ENCODE measurements at places on chromosomes 6 and 20.
A peak's percentile ranks its signal among the peaks of the same experiment; 100 is the strongest.

DNA sequence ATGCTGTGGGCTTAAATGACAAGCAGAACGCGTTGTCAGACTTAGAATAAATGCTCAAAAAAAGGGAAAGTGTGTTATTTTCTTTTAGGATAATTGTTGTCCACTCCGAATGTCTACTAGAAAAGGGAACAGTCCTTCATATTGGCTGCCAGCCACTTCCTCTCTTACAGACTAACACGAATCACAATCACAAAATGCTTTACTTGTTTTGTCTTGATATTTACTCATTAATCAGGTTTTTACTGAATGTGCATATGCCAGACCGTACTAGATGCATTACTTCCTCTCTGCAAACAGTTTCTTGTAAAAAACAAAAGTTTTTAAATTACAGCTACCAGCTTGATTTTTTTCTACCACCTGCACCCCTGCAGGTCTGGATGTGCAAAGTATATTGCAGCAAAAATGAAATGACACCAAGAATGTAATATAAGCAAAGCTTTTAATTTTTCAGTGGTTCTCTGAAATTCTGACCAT, 821 bp downstream of the DHX35 start:
- no peak for DNase-seq

- no peak for DNase-seq
Observed at GRCh38 chr6:167212713-167213005, 54.9 kb upstream of the GPR31 start.

DNA sequence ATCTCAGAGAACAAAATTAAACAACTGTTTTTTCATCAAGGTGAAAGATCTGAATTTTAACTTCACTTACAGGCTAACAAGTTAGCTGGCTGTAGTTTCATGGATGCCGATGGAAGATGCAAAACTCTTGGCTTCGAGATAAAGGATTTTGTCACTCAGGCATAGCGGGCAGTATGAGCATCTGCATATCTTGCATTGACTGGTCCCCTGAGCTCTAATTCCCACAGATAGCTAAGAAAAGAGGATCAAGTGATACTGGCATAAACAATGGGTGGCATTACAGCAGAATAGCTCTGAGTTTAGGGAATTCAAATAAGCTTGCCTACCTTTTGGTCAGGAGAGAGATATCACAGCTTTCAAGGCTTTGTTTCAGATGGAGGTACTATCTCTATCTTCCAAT, 1.8 kb upstream of the CLVS2 start:
- DNase-seq, result no peak

- DNase-seq, result peak; percentile 24
Observed at GRCh38 chr6:79713701-79714322, 82.7 kb downstream of the SH3BGRL2 start.

GRCh38 chr20:13105864-13106457, 97.2 kb downstream of the SPTLC3 start:
- peak; percentile 27 for DNase-seq

GRCh38 chr6:53725791-53726575, 60.4 kb upstream of the KLHL31 start:
- peak; percentile 53 for DNase-seq

DNA sequence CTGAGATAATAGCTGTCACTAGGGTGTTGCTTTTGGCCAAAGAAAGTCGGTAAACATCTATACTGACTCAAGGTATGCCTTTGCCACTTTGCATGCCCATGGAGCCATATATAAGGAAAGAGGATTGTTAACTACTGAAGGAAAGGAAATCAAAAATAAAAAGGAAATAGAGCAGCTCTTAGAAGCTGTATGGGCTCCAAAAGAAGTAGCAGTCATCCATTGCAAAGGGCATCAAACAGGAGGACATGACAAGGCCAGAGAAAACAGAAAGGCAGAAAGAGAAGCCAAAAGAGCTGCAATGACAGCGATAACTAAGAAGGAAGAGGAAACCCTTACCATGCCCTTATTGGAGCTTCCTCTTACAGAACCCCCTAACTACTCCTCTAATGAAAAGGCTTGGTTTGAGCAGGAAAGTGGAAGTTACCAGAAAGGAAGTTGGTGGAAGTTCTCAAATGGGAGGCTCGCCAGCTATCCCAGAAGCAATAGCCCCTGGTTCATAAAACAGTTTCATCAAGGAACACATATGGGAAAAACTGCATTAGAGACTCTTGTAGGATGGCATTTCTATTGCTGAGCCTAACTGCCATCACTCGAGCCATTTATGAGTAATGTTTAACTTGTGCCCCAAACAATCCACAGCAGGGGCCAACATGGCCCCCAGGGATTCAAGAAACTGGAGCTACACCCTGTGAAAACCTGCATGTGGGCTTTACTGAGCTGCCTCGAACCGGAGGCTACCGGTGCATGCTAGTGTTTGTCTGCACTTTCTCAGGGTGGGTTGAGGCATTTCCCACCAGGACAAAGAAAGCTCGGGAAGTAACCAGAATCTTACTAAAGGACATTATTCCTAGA, 7.0 kb downstream of the IL22RA2 start:
- DNase-seq, result no peak

DNA sequence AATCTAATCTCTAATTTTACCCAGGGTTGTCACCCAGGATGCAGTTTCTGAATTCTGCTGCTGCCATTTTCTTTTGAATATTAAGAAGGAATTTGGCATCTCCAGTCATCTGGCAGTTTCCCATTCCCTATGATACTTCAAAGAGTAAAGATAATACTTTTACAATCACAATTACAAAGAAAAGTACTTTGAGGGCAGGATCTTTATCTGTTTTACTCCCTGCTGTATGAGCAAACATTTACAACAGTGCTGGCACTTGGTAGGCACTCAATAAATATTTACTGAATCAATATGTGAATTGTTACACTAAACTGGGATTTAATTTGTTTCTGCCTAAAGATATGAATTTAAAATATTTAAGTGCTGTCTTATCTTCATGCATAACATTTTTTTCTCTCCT, 224.9 kb downstream of the EPHA7 start:
- DNase-seq, result no peak

GRCh38 chr6:146389740-146390139, 153.9 kb upstream of the RAB32 start:
- no peak for DNase-seq

- DNase-seq, result no peak
Observed at GRCh38 chr6:3447005-3447404, 9.8 kb downstream of the SLC22A23 start.

DNA sequence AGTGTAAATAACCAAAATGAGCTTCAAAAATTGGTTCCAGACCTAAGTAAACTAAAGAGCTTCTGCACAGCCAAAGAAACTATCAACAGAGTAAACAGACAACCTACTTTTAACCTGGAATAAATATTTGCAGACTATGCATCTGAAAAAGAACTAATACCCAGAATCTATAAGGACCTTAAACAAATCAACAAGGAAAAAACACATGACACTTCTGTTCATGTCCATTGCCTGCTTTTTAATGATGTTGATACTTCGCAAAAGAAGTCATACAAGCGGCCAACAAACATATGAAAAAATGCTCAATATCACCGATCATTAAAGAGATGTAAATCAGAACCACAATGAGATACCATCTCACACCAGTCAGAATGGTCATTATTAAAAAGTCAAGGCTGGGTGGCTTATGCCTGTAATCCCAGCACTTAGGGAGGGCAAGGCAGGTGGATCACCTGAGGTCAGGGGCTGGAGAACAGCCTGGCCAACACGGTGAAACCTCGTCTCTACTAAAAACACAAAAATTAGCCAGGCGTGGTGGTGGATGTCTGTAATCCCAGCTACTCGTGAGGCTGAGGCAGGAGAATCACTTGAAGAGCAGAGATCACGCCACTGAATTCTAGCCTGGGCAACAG, 42.5 kb upstream of the DST start:
- no peak for DNase-seq

DNA sequence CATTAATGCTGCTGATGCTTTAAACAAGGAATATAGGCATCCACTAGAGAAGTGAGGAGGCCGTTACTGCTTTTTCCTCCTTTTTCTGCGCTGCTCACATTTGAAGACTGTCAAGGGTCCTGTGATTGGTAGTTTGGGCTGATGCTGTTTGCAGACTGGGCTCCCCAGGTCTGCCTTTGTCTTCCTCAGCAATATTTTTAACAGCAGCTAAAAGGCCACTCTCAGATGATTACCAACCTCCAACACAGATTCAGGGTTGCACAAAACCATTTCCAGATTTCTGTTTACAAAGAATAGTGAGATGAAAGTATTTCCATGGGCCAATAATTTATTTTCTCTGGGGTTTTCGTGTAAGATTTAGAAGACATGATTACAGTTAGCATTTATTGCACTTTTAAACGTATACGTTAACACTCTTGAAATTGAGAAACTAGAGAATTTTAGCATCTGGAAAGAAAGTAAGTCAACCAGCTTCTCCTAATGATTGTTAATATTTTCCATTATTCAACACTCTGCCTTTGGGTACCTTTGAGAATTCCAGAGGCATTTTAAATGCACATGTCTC, 475.3 kb upstream of the SOX4 start:
- no peak for DNase-seq

GRCh38 chr6:75210885-75211739, 5.3 kb upstream of the COL12A1 start:
- peak; percentile 62 for DNase-seq

GRCh38 chr20:59144179-59144830, 19.3 kb upstream of the ZNF831 start:
- no peak for DNase-seq

GRCh38 chr20:57675773-57676172, 34.0 kb downstream of the PMEPA1 start:
- DNase-seq, result no peak

DNA sequence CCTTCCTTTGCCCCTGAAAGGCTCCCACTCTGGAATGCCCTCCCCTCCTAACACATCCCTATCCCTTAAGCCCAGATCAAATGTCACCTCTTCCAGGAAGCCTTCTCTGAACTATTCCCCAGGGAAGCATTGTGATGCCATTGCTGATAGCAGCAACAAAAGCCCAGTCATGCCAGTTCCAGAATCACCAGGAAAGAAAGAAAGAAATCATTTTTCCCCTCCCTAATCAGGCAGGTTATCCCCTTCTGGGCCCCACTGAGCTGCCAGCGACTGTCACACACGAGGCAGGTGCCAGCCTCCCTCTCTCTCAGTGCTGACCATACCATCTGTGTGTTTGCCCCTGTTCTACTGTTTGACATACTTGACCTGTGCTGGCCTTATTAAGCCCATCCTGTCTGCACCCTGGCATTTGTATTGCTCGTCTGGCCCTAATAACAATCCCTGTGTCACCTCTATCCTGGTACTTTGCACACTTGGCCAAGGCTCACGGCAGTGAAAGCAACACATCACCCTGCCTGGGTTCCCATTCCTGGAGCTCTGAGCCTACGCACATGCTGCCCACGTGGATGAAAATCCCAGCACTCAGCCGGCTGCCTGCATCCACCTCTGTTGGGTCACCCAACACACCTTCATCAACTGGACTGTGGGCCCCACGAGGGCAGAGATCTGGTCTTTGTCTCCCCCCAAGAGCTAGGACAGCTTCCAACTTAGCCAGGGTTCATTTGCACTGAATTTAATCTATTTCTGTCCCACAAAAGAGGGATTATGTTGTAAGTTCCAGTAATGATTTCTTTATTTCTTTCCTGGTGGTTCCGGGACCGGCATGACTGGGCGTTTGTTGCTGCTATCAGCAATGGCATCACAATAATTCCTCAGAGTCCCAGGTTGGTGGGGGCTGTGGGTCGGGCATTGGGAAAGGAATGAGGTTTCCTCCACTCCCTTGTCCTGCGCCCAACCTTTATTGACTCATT, 5.3 kb upstream of the BPIFB1 start:
- no peak for DNase-seq

- DNase-seq, result no peak
Observed at GRCh38 chr6:73152966-73153757, 72.1 kb downstream of the KHDC1L start.

DNA sequence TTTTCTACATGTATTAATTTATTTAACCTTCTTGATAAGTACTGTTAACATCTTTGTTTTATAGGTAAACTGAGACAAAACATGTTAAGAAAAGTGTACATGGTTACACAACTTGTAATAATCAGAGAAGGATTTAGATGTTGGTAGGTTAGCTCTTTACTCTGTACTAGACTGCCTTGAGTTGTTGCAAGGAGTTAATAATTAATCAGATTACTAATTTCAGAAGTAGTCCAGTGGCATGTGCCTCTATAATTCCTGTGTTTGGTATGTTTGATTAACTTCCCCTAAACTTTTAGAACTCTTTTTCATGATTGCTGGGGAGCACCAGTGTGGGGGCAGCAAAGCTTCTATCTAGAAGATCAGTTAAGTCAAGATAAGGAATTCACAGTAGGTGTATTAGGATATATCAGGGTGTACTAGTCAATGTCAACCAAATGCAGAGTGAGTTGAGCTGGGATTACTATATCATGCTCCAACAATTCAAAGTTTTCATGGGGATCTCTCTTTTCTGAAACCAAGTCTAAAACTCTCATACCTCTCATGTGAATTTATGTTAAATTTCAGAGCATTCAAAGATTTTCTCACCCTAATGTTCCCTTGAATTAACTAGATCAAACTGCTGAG, 129.7 kb upstream of the AHI1 start:
- DNase-seq, result no peak

DNA sequence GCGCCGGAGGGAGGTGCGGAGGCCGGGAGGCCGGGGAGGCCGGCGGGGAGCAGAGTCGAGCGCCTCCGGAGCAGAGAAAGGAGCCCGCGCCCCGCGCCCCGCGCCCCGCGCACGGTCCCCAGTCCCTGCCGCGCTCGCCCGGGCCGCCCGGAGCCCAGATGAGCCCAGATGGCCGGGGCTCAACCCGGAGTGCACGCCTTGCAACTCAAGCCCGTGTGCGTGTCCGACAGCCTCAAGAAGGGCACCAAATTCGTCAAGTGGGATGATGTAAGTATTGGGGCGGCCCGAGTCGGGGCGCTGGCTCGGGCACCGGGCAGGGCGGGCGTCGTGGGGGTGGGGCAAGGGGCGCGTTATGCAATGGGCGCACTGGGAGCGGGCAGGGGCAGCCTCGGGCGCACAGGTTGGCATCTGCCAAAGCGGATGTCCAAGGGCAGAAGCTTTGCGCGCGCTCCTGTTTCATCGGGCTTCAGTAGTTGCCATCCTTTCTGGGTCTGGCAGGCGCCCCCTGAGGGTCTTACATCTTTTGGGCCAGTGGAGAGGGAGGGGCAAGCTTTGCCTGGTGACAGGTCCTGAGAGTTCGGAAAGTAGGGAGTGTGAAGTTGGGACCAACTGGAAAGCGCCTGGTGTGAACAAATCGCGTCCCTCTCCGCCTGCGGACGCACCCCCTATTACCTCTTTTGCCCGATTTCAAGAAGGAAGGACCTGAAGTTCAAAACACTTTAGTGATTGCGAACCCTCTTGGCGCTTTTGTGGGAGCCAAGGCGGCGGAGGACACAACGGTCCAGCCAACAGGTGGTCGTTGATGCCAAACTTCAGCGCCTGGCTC, 631 bp downstream of the PLCB1 start:
- no peak for DNase-seq

GRCh38 chr6:31956796-31957195, 2.0 kb downstream of the NELFE start:
- no peak for DNase-seq

DNA sequence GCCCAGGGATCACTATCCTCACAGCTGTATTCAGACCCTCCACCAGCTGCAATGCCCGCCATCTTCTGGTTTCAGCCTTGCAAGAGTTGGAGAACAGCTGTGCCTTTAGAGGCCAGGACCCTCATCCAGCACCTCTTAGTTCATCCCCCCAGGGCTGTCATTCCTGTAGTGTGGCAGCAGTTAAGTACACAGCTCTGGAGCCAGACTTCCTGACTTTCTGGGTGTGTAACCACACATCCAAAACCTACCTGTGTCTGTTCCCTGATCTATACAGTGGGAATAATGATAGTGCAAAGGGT, 452 bp upstream of the TREM2 start:
- no peak for DNase-seq

Data from fibroblast of the conjunctiva (primary cell).